Right hindlimb (tissue), 1 donor: ENCODE measurements at places on chromosomes 2 and 18.

DNA sequence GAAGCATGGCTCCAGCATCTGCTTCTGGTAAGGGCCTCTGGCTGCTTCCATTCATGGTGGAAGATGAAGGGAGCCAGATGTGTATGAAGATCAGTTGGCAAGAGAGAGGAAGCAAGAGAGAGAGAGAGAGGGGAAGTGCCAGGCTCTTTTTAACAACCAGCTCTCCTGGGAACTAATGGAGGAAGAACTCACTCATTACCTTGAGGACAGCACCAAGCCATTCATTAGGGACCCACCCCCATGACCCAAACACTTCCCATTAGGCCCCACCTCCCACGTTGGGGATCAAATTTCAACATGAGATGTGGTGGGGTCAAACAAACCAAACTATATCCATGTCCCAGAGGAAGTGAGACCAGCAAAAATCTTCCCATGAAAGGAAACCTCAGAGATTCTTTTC lies 124.8 kb upstream of the SIX2 start:
- no peak for DNase-seq

- no peak for DNase-seq
Observed at GRCh38 chr2:235640926-235641723, 147.3 kb downstream of the AGAP1 start.

- peak; percentile 71 for DNase-seq
Observed at GRCh38 chr2:172394002-172394401, 33.4 kb upstream of the ITGA6 start.

GRCh38 chr2:223674998-223675609 lies 72.9 kb upstream of the SCG2 start:
- no peak for DNase-seq

DNA sequence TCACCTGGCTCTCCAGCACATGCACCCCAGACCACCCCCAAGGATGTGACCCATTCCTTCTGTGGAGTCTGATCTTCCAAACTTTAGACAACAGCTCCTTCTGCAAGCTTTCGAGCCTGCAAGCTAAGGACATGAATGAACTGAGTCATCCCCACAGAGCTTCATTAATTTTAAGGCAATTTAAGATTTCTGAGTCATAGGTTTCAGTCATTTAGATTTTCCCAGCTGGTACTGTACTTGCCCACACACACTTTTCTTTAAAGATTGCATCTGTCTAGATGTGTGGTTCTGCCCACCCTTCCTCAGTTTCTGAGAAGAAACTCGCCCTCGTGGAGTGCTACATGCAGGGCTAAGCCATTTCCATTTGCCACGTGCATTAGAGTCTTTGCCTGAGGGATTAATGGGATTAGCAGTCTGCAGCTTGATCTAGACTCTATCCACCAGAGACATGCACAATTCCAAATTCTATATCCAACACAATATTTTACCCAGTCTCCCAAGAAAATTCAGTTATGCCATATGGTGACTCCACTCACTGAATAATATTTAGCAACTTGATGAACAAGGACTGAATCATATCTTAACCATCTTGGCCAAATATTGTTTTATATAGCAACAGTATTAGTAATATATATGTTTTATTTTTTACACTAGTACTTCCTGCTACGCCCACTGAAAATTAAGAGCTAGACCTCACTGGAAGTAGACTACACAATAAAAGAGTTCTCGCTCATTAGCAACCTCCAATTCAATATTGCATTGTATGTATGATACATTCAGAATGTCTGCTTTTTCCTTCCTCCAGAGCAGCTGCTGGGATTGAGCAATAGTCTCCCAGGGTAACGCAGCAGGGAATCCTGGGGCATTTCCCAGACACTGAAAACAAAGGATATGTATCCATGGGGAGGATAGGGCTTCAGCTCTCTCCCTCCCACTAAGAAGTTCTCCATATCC lies 14.3 kb upstream of the TRIB2 start:
- DNase-seq = peak; percentile 80

DNA sequence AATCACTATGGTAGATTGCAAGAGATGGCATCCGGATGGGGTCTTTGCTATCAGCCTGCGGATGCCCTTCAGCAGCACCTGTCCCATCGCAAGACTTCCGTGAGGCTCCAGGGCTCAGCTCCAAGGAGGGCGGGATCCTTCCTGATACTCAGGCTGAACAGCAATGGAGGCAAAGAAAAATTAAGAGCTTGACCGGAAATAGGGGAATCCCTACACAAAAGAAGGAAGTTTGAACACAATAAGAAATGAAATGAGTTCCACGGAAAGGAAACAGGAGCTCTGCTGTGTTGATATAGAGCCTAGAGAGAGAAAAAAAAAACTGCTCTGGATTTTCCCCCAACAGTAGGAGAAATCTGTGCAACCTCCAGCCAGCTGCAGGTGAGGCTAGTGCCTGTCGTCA lies 91.9 kb downstream of the ARL4C start:
- DNase-seq = no peak

GRCh38 chr18:78742218-78742745 lies 237.3 kb upstream of the SALL3 start:
- DNase-seq = no peak

DNA sequence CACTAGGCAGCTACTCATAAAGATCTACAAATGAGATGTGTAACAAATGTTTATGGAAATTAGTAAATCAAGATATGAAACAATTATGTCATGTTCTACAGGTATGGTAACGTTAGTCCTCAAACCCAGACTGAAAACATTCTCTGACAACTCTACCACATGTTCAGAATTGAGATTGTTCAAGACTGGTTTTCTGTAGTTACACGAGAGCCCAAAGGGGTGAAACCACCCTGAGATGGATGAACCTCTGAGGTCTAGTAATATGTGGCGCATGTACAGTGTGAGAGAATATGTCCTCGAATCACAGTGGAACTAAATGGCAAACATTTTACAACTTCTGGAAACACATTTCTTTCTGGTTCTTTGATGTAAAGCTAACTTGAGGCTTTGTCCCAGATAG lies 614.3 kb downstream of the ZEB2 start:
- DNase-seq = no peak

DNA sequence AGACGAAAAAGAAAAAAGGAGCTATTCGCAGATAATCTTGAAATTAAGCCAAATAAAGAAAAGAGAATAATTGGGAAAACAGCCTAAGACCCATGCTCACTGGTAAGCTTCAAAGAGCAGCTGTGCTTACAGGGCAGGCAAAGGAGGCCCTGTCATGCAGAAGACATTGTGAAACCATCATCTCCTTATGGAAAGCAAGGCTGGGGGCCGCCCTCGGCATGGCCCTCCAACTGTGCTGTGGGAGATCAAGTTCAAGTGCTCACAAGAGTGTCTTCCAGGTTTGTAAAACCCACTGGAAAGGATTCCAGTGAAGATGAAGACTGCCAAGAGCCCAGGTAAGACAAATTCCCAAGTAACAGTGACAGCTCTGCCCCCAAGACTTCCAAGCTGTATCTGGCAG lies 32.2 kb downstream of the ACVR1 start:
- DNase-seq = no peak
